ENCODE measurements at places on chromosomes 7 and 10.

GRCh38 chr10:29238523-29239135 lies 50.2 kb upstream of the LYZL1 start:
- DNase-seq: no peak

GRCh38 chr10:53619671-53620070 lies 847.1 kb upstream of the MBL2 start:
- no peak for DNase-seq

GRCh38 chr7:102453319-102453718 lies 11.3 kb downstream of the ALKBH4 start:
- DNase-seq: peak; percentile 59

DNA sequence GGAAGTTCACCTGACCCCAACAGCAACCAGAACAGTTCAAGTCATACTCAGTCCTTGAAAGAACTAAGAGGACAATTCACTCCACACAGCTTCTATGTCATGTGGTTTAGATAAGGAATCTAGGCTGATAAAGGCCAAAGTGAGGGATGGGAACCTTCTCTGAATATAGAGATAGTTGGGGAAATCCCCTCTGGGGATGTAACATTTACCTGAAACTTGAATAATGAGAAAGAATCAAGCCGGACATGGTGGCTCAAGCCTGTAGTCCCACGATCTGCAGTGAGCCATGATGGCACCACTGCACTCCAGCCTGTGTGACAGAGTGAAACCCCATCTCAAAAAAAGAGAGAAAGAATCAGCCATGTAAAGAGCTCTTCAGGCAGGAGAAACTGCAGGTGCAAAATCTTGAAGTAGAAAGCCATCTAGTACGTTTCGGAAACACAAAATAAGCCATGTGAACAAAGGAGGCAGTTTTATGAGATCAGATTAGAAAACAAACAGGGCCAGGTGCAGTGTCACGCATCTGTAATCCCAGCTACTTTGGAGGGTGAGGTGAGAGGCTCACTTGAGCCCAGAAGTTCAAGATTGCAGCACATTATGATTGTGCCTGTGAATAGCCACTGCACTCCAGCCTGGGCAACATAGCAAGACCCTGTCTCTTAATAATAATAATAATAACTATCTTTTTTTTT lies 4.5 kb upstream of the DNMBP start:
- no peak for DNase-seq

GRCh38 chr7:23284871-23285270 lies 14.3 kb upstream of the MALSU1 start:
- no peak for DNase-seq

- DNase-seq: no peak
Measured at GRCh38 chr10:104577861-104578521, 63.1 kb upstream of the SORCS3 start.

DNA sequence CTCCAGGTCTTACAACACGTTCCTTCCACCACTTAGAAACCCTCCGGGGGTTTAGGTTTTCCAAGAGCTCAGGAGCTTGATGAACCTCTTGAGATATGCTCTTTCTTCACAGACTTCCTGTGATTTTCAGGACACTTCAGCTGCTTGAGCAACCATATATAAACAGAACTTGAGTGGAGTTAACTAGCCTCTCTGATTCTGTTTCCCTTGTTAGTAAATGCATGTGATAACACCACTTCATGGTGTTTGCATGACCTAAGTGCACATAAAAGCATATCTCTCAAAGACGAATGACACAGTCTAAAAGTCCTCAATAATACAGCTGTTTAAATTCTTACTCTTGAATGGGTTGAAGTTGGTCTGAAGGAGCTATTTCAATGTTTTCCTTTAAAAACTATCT lies 9.9 kb downstream of the PRR15 start:
- DNase-seq: no peak

- DNase-seq: no peak
Measured at GRCh38 chr7:117283779-117284178, 39.1 kb downstream of the WNT2 start.

- no peak for DNase-seq
Measured at GRCh38 chr10:98405422-98405821, 9.6 kb downstream of the PYROXD2 start.

GRCh38 chr7:2355705-2356008 lies 1.0 kb downstream of the EIF3B start:
- no peak for DNase-seq

GRCh38 chr7:149377386-149377785 lies 83.5 kb downstream of the ZNF777 start:
- DNase-seq: no peak

- DNase-seq: no peak
Measured at GRCh38 chr10:130333185-130333584, 197.0 kb downstream of the GLRX3 start.

GRCh38 chr10:3226960-3227744 lies 54.6 kb upstream of the PITRM1 start:
- DNase-seq: no peak

- DNase-seq: no peak
Measured at GRCh38 chr10:91838199-91838598, 40.0 kb downstream of the TNKS2 start.

- no peak for DNase-seq
Measured at GRCh38 chr10:2022401-2022800, 285.1 kb upstream of the ADARB2 start.

DNA sequence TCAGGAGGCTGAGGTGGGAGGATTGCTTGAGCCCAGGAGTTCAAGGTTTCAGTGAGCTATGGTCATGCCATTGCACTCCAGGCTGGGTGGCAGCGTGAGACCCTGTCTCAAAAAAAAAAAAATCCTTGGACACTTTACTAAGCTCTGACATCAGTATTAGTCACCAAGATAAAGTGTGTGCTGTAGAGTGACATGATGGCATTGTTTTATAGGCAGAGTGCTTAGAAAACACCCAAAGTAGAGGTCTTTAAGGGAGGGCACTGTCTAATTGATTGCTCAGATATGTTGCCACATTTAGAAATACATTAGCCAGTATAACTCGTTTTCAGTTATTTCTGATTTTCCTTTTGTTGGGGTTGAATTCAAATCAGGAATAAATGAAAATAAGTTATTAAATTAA lies 235.9 kb downstream of the REEP3 start:
- no peak for DNase-seq

- DNase-seq: no peak
Measured at GRCh38 chr10:69864321-69864720, 62.6 kb downstream of the COL13A1 start.

DNA sequence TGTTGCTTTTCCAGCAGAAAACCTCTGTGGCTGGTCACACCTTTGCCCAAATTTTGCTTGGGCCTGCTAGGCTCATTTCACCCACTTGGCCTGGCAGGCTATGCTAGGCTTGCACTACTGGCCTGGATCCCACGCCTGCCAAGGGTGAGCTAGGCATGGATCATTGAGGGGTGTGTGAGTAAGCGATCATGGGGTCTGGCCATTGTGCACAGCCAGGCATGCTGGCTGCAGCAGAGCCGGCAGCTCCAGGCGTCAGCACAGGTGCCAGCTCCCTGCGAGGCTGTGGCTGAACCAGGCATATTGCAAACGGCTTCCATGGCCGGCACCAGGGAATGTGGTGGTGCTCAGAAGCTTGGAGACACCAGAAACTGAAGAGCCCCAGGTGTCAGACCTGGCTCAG lies 19.2 kb downstream of the CFAP70 start:
- DNase-seq: no peak

DNA sequence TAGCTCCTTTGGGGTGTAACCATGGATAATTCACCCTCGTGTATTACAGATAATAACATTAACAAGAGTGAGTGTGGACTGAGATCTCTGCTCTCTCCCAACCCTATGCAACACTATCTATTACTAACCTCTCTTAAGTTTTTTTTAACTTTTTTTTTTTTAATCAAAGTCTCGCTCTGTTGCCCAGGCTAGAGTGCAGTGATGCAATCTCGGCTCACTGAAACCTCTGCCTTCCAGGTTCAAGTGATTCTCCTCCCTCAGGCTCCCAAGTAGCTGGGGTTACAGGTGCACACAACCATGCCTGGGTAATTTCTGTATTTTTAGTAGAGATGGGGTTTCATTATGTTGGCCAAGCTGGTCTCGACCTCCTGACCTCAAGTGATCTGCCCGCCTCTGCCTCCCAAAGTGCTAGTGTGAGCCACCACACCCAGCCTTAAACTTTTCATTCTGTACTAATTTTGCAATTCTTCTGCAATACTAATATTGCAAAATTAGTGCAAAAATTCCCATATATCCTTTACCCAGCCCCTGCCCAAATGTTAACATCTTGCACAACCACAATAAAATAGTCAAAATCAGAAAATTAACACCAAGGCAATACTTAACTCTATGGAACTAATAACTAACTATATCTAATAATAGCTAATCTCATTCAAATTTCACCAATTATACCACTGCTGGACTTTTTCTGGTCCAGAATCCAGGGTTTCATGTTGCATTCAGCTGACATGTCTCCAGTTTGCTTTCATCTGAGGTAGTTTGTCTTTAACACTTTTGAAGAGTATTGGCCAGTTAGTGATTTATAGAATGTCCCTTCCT lies 66.5 kb upstream of the TCF7L2 start:
- DNase-seq: no peak

DNA sequence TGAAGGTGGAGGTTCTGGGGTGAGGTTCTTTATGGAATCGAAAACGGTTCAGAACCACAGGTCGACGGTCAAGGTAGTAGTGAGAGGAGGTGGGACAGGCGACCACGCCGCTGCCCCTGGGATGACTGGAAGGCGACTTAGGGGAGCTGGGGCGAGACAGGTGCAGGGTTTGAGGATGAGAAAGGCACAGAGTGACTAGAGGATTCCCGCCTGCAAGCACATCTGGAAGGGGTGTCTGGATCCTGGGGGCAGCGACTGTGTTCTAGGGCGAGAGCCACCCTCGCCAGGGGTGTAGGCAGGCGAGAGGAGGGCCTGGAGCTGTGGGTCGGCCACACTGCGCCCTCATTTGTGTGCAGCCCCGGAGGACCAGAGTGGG lies 468 bp upstream of the IRF5 start:
- DNase-seq: no peak

DNA sequence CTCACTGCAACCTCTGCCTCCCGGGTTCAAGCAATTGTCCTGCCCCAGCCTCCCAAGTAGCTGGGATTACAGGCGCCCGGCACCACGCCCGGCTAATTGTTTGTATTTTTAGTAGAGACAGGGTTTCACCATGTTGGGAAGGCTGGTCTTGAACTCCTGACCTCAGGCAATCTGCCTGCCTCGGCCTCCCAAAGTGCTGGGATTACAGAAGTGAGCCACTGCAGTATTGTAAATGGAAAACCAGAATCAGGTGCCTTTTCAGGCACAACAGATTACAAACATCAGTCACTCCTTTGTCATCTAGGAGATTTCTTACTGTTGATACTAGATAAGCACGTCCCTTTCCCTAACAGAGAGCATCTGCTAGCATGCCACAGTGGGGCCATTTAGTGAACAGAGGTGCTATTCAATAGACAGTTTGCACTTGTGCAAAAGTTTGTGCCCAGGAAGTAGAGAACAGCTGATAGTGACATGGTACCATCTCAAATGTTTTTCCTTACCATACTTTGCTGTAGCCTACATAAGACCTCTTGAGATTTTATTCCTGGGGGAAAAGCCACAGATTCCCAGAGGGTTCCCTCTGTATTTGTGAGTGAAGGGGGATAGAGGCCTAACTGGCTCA lies 24.5 kb upstream of the WAC start:
- no peak for DNase-seq

DNA sequence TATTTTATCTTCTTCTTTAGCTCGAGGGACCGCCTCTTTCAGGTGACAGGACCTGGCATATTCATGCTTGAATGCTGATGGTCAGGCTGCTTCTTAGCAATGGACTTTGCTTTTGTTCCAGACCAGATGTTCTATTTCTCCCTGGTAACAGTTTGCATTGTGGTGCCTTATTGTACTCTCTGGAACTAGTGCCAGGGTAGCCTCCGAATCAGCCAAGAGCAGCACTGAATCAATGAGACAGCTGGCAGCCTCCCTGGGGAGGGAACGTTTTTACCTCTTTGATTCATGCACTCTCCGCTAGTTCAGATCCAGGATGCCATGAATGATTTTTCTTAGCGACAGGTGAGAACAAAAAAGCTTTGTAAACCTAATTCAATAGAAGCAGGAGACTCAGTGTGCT lies 54.1 kb upstream of the NXPH1 start:
- DNase-seq: no peak

DNA sequence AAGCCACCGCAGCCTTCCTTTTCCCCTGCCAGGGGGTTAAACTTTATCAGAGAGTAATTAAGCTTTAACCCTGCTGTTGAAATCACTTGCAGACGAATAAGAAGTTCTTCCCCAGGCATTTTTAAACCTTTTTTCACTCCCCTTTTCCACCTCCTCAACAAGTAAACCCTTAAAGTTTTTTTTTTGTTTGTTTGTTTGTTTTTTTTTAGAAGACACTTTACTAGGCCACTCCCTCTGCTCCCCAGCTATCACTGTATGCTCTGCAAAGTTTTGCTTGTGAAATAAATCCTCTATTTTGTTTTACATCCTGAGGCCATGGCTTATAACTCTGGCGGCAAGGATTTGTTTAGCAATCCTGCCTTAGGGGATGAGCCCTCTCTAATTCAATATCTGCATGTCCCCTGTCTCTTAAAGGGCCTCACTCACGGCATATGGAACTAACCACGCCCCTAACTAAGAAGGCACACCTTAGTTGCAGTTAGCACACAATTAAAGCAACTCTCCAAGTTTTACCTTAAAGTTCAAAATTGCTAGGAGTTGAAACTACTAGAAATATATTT lies 1354.7 kb upstream of the LRRTM3 start:
- no peak for DNase-seq

DNA sequence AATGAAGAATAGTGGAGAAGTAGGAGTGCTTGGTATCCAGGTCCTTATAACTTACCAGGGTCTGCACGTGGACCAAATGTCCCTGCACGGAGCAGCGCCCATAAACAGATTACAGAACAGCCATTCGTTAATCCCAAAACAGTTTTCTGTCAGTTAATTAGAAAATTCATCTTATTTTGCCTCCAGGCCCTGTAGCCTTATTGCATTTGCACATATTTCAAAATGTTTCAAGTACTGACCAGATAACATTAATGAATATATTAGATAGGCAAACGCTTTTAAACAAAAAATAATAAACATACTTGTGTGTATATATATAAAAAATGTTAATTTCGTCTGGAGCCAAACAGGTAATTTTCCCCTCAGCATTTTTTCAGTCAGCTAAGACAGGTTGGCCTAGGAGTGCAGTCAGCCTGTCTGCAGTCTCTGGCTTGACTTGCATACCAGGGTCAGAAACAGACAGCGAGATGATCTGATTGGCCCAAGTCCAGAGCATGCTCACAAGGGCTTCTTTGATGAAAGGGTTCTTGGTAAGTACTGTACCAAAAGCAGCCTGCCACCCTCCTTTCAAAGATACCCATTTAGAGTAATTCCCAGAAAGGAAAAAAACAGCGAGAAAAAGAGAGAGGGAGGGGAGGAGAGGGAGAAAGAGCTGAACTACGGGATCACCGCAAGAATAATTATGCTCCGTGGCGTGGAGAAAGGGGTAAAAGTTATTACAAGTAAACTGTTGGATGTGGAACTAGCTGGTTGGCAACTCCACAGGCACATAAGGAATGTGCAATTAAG lies 194.4 kb upstream of the TCF7L2 start:
- DNase-seq: no peak

DNA sequence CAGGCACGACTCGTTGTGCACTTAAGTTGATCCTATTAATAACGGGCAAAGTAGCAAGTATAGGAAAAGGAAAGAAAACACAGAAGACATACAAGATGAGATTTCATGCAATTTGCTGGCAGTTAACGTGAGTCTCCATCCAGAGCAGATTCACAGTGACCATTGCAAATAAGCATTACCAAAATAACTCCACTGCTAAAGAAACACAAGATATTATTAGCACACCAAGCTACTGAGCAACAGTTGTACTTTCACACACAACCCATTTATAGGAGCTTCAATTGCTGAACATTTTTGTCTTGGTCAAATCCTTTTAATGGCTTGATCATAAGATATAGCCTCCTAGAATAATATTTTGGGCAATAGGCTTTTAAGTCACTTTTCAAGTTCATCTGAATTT lies 187.7 kb upstream of the HGF start:
- no peak for DNase-seq
